ENCODE measurements at places on chromosomes 2 and 18.

GRCh38 chr2:190563646-190564045 is 29.1 kb upstream of the NEMP2 start:
- no peak for DNase-seq

DNA sequence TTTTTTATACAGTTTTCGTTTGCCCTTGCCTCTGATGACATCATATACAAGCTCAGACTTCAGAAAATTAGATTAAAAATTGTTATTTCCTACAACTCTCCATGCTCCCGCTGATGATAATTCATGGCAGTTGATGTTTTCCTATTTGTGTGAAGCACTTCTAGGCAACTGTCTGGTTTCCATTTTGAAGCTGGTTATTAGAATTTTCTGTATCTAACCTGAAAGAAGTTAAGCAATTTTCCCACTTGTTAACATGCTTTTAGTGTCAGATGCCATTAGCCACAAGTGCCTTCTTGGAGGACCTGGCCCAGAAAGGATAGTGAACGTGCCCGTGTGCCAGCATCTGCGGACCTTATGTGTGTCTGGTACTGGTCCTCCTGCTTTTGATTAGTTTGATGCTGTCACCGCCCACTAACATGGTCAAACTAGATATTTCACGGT is 347.6 kb upstream of the RAB12 start:
- no peak for DNase-seq

DNA sequence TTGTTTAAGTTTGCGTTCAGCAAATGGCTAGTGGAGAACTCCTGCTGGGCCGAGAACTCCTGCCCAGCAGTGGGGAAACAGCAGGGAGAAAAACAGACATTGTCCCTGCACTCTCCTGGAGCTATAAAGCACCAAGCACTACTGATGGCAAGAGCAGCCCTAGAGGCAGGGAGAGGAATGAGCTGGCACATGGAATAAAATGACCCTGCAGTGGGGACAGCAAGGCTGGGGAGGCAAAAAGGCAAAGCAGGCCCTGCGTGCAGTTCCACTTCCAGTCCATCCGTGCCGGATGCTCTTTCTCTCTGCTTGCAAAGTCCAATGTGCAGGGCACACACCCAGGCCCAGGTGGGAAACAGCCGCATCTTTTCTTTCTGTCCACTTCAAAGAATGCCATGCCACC is 415.5 kb downstream of the LRATD1 start:
- no peak for DNase-seq

GRCh38 chr18:76953156-76953555 is 130.8 kb downstream of the ZNF236 start:
- no peak for DNase-seq

DNA sequence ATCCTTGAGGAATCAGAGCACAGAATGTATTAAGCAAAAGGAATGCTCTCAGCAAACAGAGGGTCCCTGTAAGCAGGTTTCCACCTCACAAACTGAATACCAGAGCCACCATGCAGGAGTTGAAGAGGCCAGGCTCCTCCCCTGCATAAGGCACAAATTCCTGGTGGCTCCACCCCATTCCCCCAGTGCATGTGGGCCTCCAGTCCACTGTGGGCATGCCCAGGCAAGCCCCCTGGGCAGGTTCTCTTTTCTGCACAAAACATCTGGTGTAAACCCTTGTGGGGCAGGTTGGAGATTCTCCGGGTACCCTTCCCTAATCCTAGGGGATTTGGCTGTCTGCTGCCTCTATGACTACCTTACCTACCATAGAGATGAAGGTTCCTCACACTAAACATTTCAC is 166.5 kb downstream of the PTPRM start:
- no peak for DNase-seq

DNA sequence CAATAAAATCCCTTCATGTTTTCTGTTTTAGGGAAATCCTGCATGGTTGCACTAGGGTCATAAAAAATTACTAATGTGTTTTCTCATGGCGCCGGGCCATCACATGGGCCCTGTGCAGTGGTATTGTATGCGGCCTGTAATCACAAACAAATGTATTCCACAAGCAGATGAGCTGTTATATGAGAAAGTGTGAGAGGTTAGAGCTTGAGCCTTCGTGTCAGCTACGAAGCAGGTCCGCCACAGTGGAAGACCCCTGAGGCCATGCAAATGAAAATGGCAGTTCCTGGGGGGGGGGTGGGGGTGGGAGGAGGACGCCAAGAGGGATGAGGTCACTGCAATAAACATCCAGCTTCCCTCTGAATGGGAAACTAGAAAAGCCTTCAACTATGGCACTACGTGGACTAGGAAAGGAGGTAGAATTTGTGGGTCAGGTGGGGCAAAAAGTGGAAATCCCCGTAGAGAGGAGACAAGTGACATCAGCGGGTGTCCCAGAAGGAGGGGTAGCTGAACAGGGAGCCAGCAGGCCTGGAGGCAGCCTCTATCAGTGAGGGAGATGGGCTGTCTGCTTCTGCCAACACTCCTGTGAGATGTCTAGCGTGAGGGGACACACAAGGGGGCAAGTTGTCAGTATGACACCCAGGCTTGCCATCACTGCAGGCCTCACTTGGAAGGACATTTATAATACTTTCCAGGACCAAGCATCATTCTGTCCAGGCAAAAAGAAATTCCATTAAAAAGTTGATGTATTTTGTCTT is 130.3 kb upstream of the CTAGE1 start:
- no peak for DNase-seq

DNA sequence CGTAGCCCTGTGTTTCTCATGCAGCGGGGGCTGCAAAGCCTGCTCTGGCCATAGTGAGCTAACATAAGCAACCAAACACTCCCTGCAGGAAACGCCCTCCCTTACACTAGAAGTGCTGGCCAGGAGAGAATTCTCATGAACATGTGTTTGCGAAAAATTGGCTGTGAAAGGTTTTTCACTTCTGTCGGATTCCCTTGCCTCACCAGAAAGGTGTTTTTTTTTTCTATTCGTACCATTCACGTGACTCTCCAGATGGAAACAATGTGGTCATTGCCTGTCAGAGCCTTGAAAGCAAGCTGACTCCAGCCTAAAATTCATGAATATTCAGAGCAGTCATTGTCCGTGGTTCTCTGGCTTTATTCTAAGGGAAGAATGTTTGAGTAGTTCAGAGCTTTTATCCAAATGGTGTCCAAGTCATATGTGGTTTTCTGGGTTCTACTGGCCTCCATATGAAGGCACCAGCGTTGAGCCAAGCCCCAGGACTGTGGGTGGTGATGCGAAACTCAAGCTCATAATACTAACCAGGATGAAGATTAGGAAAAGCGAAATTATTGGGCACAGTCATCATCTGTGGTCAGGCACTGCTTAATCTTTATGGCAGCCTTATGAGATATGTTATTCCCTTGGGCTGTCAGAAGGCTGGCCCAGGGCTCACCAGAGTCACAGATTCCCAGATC is 236.4 kb downstream of the ALPK2 start:
- no peak for DNase-seq

DNA sequence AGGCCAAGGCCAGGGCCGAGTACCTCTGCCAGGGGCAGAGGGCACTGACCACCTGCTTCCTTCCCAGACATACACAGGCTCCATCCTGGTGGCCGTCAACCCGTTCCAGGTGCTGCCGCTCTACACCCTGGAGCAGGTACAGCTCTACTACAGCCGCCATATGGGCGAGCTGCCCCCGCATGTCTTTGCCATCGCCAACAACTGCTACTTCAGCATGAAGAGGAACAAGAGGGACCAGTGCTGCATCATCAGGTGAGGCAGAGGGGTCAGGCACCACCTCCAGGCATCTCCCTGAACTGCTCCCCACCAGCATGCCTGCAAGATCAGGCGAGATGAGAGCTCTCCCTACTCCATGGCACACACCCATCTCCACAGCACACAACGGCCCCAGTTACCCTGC is 31.1 kb downstream of the MYO7B start:
- no peak for DNase-seq

DNA sequence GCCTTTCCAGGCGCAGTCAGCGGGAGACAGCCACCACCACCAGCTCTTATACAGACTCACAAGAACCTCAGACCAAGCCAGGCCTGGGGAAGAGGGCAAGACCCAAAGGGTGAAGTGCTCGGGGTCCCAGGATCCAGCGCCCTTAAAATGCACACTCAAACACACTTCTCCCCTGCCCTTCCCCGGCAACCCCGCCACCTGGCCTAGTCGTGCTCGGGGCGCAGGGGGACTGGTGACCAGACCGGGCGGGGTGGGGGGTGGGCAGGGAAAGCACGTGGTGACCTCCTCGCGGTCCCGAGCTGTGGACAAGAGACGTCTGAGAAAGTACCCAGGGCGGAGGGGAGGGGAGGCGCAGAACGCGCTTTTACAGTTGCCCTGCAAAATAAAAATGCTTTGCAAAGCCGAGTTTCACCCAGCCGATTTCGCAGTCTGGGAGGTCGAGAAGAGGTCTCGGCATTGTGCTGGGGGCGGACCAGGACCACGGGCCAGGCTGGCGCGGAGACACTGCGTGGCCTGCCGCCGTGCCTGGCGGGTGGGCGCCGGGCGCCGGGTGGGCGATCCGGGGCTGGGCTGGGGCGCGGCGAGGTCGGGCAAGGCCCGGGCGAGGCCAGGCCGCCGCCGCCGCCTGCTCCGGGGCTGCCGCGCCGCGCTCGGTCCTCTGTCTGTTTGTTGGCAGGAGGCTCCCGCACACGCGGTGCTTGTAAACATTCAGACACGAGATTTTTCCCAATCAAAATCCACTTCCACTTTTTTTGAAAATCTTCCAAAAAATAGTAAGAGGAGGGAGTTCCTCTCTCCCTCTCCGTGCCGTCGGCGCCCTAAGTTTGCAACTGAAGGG is 2.0 kb downstream of the BCL11A start:
- DNase-seq: peak; percentile 66

GRCh38 chr2:219638948-219639755 is 11.7 kb downstream of the SLC4A3 start:
- no peak for DNase-seq

DNA sequence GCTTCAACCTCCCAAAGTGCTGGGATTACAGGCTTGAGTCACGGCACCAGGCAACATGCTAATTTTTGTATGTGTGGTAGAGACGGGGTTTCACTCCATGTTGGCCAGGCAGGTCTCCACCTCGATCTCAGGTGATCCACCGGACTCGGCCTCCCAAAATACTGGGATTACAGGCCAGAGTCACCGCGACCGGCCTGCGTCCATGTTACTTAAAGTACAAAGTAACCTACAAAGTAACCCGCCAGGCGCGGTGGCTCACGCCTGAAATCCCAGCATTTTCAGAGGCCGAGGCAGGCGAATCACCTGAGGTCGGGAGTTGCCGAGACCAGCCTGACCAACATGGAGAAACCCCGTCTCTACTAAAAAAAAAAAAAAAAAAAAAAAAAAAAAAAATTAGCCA is 1.1 kb upstream of the ANKRD30B start:
- DNase-seq: no peak

DNA sequence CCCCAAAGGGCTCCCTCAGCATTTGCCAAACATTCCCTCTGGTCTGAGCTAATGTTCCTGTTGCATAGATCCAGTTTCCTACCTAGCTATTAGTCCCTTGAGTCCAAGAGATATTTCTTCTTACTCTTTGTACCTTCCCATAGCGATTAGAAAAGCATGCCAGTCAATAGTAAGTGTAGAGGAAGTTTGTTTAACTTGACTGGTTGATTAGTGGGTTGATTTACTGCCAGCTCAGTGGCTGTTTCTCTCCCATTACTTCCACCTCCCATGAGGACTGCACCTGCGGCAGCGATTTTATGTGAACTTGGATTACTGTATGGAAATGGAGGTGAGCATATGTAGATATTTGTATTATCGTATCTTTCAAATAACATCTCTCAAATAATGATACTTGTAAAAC is 1748.4 kb upstream of the CELF4 start:
- DNase-seq: no peak

DNA sequence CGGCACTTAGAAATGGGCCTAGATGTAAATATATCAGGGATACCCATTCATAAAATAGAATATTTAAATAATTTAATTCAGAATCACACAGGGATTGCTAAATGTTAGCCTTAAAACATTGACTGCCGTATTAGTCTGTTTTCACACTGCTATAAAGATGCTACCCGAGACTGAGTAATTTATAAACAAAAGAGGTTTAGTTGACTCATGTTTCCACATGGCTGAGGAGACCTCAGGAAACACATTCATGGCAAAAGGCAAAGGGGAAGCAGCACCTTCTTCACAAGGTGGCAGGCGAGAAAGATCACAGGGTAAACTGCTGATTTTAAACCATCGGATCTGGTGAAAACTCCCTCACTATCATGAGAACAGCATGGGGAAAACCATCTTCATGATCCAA is 223.6 kb upstream of the GULP1 start:
- no peak for DNase-seq

DNA sequence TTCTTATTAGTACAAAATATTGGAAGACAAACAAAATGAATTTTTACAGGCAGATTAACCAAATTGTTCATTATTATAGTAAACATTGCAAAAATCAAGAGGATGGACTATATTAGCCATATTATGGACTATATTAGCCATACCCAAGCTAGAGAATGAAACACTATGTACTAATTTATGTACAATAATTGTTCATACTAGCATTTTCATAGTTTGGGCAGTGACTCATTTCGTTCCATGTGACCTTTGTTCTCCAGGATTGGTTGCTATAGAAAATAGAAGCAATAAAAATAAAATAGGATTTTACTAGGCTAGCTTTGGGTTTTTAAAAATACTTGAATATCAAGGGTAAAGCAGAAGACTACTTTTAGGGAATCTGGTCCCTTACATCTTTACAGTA is 176.8 kb downstream of the ZEB2 start:
- DNase-seq: no peak

Measured in hematopoietic multipotent progenitor cell treated with erythropoietin and hydrocortisone succinate and interleukin-3 and kit ligand, for 8 days (in vitro differentiated cells).